ENCODE measurements at places on chromosomes 6 and 20. TPM values are rescaled to one million over a fixed set of nuclear protein-coding genes. Genes with fewer than 3 reads are reported as not detected.
A peak's percentile ranks its signal among the peaks of the same experiment; 100 is the strongest.

The KIF25 gene
- polyA plus RNA-seq = 0.82 TPM

DNA sequence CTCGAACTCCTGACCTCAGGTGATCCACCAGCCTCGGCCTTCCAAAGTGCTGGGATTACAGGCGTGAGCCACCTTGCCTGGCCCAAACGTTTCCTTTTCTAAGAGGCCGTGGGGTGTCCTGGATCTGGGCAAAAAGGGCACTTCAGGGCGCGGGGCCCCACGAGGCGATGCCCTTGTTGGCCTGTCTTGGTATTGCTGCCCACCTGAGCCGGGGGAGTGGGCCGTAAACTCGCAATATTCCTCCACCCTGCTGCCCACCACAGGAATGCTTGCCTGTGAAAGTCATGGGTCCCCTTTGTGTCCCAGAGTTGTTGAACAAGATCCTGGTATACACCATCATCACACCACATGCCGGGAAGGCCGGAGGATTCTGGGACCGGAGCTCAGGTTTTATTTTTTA, 49.0 kb downstream of the SSR1 start:
- DNase-seq = no peak

- no peak for DNase-seq
Measured at GRCh38 chr6:109693111-109693510, 2.0 kb downstream of the FIG4 start.

DNA sequence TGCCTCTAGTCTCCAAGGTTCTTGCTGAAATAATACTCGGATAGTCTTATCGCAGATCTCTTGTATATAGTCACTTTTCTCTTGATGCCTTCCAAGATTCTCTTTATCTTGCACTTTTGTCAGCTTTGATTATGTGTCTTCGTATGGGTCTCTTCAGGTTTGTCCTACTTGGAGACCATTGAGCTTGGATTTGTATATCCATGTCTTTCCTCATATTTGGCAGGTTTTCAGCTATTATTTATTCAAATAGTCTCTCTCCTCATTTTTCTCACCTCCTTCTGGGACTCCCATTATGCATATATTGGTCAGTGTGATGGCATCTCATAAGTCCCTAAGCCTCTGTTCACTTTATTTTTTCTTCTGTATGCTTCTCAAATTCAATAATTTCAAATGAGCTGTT, 23.0 kb downstream of the ECI2 start:
- DNase-seq = no peak

GRCh38 chr6:82458147-82458546, 94.5 kb downstream of the TPBG start:
- DNase-seq = no peak

DNA sequence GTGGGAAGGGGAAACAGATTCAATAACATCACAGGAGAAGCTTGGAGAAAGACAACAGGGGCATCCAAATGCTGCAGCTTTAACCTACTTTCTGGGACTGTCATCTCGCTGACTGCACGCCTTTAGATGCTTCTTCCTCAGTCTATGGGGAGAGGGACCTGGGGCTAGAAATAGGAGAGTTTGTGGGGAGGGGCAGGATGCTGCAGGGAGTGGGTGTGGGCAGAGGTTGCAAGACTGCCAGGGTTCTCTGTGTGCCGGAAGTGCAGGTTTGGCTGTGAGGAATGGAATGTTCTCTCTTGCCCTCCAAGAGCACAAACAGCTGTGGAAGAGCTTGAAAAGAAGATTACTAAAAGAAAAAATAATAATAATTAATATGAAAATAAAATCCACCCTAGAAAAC, 93.2 kb downstream of the FOXO3 start:
- DNase-seq = no peak

DNA sequence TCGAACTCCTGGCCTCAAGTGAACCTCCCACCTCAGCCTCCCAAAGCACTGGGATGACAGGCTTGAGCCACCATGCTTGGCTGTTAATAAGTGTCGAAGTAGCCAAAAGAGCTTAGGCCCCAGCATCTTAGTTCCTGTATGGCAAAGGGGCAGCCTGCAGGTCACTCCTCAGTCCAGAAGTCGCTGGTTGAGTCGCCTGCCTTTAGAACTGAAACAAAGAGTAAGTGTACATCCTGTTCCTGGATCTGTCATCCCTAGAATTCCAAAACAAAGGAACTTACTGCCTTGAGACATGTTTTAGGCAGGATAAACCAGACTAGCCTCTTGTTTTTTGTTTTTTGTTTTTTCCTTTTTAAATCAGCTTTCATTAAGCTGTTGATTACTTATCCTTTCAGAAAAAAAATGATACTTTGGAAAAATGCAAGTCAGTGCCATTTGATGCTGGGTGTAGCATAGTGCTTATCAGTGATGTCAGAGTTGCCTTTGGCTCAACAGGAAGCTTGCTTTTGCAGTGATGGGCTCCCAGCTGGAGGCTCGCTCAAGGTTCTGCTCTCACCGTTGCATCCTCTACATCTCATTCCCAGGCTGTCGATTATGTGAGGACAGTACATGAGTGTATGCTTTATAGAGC, 9.0 kb downstream of the ACTR5 start:
- no peak for DNase-seq

DNA sequence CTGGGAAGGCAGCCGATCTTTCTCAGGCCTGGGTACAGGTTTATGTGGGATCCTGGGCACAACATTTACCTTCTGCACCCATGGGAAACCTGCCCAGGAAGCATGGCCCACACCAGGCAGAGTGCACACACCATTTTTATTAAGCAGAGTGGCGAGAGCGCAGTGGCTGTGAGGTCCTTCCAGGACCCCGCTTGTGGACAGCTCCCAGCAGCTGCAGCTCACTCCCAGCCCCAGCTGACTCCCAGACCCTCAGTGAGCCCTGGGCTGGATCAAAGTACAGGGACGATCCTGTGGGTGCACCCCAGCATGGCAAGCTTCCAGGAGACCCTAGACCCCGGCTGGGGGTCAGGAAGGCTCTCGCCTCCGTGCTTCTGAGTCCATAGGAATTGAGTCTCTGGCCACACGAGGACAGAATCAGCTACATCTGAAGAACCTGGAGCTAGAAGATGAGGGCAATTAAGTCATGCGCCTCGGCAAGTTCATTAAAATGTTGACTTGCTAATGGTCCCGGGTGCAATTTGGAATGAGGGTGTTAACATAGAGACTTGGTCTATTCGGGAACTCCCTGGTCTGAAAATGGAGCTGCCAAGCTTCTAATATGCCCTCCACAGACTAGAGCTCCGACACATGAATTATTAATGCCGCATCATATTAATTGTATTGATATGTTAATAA, 65.4 kb upstream of the SLCO4A1 start:
- DNase-seq = peak; percentile 46

GRCh38 chr6:110898111-110898510, 23.5 kb downstream of the AMD1 start:
- DNase-seq = no peak

The PREX1 gene
- 9.9 TPM for polyA plus RNA-seq

DNA sequence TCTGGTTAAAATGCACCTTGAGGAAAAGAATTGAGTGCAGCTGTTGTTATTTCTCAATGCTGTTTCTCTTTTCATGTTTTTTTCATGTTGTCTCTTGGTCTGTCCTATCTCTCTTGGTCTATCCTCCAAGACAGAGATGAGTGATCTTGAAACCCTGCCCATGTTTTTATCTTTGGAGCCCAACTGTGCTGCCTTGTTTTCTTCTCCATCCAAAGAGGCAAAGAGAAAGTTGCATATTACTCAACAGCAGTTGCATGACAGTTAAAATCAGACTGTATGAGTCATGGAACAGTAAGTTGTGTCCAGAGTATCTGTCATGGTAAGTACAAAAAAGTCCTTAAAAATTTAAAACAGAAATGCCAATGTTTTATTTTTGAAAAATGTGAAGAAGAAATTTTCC, 26.2 kb downstream of the BCAS1 start:
- no peak for DNase-seq
